ENCODE measurements at places on chromosomes 7 and 10.
A peak's percentile ranks its signal among the peaks of the same experiment; 100 is the strongest.

DNA sequence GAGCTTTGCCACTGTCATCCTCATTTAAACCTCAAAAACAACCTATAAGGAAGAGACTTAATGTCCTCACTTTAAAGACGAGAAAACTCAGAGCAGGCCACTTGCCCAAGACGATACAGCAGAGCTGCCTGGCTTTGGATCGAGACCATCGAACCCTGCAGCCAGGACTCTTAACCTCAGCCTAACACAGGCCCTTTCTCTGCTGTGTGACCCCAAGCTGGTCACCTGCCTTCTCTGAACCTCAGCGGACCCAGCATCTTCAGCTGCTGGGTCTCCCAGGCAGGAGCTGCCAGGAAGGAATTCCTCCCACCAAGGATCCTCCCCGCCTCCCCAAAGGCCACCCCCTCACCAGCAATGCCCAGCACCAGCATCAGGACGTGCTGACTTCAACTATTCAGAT is 32.7 kb downstream of the TNRC18 start:
- DNase-seq: no peak

DNA sequence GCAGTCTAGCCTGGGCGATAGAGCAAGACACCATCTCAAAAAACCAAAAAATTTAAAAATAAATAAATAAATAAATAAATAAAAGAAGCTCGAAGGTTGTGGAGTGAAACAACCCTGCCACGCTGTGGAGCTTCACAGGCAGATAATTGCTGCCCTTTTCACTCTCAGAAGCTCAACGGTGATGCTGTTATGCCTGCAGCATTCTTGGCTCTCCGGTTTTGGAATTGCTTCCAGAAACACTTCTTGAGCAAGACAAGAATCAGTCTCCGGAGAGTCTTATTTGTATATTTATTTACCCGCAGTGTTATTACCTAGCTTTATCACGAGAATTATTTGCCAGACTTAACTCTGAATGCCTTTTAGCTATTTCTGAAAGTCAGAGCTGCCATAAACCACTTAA is 40.5 kb upstream of the UBE2H start:
- DNase-seq: no peak

DNA sequence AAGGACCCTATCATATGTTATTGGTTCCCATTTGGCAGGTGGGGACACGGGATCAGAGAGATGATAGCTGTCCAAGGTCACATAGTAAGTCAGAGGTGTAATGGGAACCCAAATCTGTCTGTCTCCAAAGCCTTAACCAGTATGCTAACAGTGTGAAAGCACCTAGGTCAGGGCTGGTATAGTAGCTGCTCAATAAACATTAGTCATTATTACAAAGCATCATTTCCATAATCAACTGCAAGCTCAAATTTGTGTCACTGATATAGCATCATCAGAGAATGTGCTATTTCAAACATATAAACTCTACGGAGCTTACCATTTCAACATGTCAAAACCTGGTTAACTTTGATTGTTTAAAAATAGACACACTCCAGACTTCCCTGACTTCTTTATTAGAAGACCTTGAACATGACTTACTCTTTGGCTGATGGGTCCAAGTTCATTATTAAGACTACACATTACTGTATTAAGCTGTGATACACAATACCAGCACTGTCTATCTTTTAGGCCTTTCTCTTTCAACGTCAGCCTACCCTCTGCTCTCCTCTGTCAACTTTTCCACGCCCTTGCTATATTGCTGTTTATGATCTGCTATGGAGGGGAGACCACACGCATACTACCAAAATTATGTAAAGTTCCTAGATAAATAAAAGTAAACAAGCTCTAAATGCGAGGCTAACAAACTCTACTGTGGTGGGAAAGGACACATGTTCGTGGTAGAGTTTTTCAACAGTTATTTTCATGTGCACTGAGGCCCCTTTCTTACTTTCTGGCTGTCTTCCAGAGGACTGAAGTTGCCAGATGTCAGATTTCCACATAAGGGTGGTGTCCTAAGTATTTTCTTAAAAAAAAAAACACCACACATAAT is 33.6 kb downstream of the DNMBP start:
- peak; percentile 83 for DNase-seq

GRCh38 chr10:32161586-32161985 is 105.4 kb upstream of the KIF5B start:
- DNase-seq: no peak

DNA sequence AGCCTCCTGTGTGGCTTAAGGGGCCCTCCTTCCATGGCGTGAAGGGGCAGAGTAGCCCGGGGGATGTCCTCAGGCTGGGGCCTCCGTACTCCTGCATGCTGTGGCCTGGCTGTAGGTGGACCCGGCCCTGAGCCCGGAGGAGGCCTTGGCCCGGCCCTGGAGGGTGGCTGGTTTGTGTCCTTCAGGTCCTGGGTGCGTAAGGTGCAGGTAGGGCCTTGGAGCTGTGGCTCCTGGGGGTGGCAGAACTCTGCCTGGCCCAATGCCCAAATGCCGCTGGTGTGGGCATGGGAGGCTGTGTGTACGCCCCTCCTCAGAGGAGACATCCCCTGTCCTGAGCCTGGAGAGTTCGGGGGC is 26.9 kb upstream of the AMZ1 start:
- DNase-seq: no peak

DNA sequence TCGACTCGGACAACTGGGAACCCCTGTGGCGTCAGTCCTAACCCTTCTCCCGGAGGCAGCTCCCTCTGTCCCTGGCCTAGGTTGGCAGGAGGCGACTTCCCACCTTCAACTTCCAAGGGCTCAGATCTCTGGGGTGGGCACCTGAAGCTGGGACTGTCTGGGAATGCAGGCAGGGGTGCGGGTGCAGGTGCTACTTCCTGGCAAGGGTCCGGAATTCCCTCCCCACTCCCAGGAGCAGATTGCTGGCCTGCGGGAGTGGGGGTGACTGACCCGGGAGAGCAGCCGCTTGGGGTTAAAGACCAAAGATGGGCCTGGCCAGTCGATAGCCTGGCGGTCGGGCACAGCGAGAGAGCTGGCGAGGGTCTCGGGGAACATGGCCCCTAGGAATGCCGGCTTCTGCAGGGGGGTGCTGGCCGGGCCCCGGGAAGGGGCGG is 387 bp downstream of the EPHA1 start:
- no peak for DNase-seq

DNA sequence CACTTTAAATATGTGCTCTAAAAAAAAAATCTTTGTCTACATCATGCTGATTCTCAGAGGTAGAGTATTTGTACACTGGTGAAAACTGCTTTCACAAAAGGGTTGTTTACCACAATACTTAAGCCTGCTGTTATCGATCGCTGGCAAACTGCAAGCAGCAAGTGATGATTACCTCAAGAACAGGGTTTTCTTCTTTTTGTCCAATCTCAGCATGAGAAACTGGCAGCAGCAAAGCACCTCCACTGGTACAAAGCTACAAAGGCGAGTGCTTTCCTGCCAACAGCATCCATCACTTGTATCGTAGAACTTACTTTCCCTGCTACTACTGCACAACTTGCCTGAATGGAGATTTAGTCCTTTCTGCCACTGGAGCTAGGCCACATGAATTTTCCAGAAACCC is 276.5 kb downstream of the DGKB start:
- DNase-seq: no peak

GRCh38 chr10:618229-618989 is 71.1 kb downstream of the DIP2C start:
- DNase-seq: peak; percentile 15

GRCh38 chr10:17649836-17650235 is 5.9 kb downstream of the STAM start:
- DNase-seq: no peak

GRCh38 chr10:70587045-70587658 is 15.4 kb downstream of the PRF1 start:
- DNase-seq: no peak

DNA sequence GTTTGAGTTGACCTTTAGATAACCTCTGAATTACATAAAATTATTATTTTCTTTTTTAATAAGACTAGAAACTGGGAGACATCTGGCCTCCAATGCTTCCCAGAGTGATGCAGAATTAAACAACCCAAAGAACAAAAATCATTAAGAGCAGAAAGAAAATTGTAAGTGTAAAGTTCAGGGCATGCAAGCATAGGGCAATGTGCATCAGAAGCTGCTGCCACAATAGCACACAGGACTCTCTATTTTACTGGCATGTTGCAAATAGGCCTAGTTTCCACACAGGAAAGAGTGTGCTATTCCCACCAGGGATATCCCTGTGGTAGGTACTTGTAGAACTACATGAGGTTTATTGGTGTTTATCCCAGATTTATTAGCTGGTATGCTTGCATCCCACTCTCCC is 20.5 kb upstream of the STEAP2 start:
- DNase-seq: no peak

- peak; percentile 49 for DNase-seq
Observed at GRCh38 chr7:149854611-149855360, 16.6 kb downstream of the ZNF862 start.

DNA sequence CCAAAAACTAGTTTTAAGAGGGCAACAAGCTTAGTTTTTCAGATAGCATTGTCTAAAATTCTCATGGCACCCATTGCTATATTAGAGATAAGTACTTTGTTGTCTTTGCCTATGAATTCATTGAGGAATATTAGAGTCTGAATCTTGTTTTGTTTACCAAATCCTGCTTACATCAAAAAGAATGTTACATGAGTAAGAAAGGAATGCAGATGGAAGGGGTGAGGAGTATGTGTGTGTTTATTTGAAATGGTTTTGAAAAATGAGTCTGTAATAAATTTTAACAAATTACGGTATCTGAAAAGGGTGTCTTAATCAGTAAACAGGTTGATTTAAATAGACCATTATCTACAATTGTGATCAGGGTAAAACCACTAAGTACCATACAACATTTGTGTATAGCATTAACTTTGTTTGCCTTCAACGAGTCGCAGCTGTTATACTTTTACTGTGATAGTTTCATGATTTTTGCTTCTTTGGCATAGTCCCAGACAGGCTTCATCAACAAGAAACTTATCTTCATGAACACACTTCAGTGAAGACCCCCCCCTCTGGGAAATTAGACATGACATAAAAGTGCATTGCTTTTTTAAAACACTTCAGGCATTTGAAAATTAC is 1183.9 kb upstream of the C7orf33 start:
- DNase-seq: no peak

DNA sequence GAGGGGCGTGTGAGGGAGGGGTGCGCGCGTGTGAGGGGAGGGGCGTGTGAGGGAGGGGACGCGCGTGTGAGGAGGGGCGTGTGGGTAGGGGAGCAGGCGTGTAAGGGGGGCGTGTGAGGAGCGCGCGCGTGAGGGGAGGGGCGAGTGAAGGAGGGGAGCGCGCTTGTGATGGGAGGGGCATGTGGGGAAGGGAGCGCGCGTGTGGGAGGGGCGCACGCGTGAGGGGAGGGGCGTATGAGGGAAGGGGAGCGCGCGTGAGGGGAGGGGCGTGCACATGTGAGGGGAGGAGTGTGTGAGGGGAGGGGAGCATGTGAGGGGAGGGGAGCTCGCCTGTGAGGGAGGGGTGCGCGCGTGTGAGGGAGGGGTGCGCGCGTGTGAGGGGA is 19.1 kb downstream of the MXI1 start:
- peak; percentile 84 for DNase-seq

DNA sequence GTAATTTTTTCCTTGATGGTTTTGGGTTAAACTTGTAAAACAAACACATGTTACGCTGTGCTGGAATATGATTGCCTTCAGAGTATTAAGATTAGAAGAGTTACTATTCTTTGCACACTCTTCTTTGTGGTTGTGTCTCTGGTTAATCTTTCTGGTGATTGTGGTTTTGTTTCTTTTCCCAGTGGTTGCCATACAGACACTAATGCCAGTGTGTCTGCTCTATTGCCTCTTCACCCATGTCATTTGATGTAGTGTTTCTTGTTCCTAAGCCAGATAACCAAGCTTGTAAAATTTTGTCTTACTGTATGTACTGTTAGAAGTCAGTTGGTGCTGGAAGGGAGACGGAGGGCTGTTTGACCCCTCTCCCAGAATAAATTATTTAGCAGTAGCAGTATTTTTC is 124.8 kb downstream of the PHTF2 start:
- DNase-seq: peak; percentile 15

DNA sequence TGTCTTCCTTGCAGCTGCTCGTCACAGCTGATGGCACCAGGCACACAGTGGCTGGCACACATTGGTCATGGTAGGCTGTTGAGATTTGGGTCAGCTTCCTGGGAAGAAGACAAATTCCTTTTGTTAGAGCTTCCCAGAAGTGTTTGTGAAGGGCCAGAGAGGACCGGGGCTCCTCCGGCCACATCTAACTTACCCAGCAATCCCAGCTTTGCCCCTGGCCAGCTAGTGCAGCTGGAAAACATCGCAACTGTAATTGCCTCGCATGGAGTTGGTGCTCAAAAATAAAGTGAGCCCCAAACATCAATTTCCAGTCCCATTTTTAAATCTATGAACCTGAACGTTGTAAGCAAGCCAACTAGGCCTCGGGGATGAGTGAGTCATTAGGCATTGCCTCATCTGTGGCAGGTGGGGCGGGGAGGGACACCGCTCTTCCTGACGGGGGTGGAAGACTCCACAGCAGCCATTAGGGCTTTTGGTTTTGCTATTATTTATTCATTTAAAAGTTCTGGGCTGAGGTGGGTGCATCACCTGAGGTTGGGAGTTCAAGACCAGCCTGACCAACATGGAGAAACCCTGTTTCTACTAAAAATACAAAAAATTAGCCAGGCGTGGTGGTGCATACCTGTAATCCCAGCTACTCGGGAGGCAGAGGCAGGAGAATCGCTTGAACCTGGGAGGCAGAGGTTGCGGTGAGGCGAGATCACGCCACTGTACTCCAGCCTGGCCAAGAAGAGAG is 12.4 kb downstream of the CPA5 start:
- peak; percentile 96 for DNase-seq

- no peak for DNase-seq
Observed at GRCh38 chr7:75623390-75624133, 115.2 kb downstream of the HIP1 start.

DNA sequence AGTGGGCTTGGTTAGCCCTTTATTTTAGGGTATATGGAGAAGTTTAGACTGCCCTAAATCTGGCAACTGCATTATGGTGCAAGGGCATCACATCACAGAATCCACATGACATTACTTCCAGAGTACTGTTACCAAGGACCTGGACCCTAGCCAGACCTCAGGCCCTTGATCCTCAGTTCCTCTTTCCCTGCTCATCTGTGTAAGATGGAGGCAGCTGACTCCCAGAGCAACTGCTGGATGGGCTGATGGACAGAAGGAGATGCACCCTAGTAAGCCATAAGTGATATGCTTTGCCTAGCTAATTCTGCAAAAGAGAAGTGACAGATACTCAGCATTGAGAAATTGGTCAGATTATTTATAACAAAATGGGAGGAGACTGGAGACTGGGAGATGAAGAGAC is 131.7 kb downstream of the DYNC1I1 start:
- DNase-seq: no peak

DNA sequence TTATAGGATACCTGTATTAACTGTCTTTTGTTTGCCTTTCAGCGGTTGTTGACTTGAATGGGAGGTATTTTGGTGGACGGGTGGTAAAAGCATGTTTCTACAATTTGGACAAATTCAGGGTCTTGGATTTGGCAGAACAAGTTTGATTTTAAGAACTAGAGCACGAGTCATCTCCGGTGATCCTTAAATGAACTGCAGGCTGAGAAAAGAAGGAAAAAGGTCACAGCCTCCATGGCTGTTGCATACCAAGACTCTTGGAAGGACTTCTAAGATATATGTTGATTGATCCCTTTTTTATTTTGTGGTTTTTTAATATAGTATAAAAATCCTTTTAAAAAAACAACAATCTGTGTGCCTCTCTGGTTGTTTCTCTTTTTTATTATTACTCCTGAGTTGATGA is 26.6 kb downstream of the RBM17 start:
- no peak for DNase-seq

- no peak for DNase-seq
Observed at GRCh38 chr10:62511238-62511637, 137.1 kb downstream of the ZNF365 start.

- peak; percentile 91 for DNase-seq
Observed at GRCh38 chr10:93334901-93335327, 147.2 kb downstream of the MYOF start.

- no peak for DNase-seq
Observed at GRCh38 chr10:15188603-15189002, 20.1 kb upstream of the NMT2 start.
